ENCODE measurements at places on chromosomes 4 and X.

DNA sequence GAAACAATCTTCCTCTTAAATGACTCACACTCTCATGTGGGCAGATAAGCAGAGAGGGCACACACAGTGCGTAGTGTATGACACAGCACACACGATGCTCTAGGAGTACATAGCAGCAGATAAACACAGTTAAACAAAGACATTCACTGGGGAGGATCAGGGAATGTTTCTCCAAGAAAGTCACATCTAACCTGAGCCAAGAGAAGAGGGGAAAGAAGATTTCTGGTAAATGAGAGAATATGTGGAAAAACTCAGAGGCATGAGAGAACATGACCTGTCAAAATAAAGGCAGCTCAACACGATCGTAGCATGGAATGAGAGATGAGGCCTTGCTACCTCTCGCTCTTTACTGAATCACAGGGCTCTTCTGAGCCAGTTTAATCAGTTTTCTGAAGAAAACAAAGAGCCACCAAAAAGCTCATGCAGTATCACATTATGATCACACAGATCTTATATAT, 251.0 kb downstream of the ANK2 start:
- DNase-seq = no peak

- DNase-seq = no peak
Measured at GRCh38 chrX:10983526-10983925, 127.6 kb upstream of the HCCS start.

GRCh38 chrX:96719161-96719875, 34.7 kb downstream of the DIAPH2 start:
- no peak for DNase-seq

DNA sequence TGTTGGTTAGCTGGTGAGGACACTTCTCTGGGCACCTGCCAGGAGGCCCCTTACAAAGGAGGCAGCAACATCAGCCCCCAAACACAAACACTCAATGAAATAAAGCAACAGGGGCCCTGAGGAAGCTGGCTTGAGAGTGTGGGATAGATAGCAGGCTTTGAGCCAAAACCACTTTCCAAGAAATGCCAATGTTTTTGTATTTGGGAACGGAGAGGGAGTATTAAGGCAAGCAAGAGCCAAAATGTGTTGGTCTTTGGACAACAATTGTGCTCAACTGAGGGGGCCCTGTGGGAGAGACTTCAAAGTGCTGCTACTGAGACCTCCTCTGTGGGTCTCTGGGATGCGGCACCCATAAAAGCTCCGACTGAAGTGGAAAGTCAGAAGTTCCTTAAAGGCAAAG, 41.0 kb downstream of the RAI2 start:
- no peak for DNase-seq

GRCh38 chr4:6373541-6374410, 98.6 kb downstream of the PPP2R2C start:
- no peak for DNase-seq

GRCh38 chr4:27888505-27888904, 1027.9 kb downstream of the STIM2 start:
- DNase-seq = no peak

DNA sequence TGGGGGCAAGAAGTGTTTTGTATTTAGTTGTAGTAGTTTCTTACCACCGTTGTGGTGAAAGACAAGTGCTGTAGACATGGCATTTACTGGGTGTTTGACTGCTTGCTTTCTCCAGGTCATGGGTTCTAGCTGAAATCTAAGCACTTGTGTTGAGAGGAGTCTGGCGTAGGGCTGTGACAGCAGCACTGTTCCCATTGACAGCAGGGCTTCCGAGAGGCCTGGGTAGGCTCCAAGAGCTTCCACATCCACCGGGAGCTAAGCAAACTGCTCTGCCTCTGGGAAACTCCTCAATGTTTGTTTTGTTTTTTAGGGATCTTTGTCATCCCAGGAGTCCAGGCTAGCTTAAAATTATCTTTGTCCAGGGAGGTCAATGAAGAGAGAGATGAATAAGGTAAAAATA, 44.3 kb downstream of the BMPR1B start:
- no peak for DNase-seq

DNA sequence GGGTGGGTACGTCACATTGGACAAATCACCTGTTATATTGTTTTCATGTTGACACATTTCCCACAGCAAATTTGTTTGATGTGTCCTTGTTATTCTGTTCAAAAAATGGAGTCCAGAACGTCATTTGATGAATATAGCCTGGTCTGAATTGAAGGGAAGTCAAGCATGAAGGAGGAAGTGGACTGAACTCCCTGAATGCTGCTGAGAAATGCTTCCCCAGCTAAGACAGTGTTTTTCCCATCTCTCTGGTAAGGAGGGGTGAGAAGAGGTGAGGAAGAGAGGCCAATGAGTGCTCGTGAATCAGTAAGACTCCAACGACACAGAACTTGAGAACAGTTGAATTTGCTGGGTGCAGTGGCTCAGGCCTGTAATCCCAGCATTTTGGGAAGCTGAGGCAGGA, 127.4 kb downstream of the RBM47 start:
- DNase-seq = no peak

GRCh38 chrX:91434351-91435168, at the start of gene PABPC5:
TSS of gene PABPC5 (plus strand) at chrX:91434839. CDS start at chrX:91435578, 739 bp downstream.
- no peak for DNase-seq

GRCh38 chrX:133302775-133303445, 84.8 kb upstream of the TFDP3 start:
- DNase-seq = no peak

DNA sequence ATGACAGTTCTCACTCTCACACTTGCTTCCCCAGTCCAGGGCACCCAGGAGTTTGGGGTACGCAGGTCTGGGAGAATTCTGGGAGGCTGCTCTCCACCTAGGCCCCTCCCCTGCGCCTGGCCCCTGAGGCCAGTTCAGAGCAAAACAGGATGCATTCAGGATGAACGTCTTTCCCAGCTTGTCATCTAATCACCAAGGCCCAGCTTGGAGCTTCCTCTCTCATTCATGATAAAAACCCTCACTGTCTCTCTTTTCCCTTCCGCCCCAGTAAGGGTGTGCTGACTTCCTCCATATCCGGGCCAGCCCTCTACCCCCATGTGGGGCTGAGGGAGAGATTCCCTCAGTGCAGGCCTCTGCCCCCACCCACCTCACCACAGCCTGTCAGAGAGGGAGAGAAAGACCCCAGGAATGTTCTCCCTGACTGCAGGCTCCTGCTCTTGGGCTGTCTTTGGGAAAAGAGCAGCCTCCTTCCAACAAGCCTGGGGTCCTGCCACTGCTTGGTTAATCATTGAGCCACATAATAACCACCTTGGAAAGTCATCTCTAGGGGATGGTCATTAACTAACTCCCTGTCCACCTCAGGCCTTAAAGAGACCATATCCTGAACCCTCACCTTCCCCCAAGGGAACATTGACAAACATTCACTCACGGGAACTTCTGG, 50.1 kb downstream of the STARD8 start:
- no peak for DNase-seq

DNA sequence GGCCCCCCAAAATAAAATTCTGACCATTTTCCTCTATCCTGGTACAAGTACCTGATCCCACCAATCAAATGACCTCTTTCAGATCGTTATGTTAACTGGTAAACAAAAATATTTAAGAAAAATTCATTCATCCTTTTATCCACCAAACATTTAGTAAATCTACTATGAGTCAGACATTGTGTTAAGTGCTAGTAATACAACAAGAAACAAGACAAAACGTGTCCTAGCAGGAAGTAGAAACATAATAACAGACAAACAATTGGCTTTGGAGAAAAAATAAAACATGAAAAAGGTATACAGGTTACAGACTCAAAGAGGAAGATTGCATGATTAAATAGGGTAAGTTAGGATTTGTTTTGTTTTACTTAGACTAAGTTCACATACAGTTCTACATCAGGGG, 43.7 kb downstream of the ANTXR2 start:
- no peak for DNase-seq

- DNase-seq = no peak
Measured at GRCh38 chr4:6225469-6225868, 25.1 kb upstream of the JAKMIP1 start.

- DNase-seq = no peak
Measured at GRCh38 chrX:109695637-109696036, 37.4 kb downstream of the ACSL4 start.

GRCh38 chr4:61671599-61671998, 471.5 kb downstream of the ADGRL3 start:
- DNase-seq = no peak

DNA sequence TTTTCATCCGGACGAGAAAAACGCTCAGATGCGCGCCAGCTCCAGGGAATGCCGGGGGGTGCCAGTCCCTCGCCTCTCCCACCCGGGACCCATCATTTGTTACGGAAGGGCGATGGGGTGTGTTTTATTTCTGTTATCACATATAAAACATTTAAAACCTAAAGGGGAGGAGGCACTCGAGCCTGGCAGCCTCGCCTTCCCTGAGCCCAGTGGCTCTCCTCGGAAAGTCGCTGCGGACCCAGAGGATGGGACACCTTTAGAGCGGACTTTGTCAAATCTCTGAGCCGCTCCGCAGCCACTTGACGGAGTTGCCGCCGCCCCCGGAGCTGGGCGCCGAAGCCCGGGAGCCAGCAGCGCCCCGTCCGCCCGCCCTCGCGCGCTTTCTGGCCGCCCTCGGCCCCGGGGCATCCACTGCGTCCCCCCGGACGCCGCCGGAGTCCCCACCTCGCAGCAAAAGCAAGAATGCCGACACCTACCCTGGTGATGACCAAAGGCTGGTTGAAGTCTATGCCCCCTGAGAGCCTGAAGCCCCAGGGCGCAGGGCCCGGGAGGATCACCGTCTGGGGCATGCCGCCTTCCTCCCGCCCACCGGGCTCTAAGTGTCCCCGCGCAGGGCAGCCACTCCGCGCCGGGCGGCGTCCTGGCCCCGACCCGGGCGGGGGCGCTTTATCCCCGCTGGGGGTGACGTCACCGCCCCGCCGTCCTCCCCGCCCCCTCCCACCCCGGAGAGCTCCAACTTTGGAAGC, at the start of gene PDLIM3:
TSS of gene PDLIM3 (minus strand) at position 642 of the 746 bp plus-strand sequence. CDS start at position 569, 73 bp downstream.
- DNase-seq = no peak

DNA sequence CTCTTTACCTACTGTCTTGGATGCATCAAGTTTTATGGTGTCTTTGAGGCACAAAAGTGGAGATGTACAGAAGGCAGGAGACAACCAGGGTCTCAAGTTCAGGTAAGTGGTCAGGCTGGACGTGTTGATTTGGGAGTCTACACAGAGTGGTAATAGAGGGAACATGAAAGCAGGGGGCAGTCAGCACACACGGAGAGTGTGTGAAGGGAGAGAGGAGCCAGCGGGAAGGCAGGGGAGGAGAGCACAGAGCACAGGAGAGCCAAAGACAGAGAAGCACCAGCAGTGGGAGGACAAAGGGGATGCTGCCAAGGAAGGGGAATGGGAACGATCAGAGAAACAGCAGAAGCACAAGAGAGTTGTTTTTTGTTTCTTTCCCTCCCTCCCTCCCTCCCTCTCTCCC, 32.9 kb downstream of the TMEM150C start:
- no peak for DNase-seq

DNA sequence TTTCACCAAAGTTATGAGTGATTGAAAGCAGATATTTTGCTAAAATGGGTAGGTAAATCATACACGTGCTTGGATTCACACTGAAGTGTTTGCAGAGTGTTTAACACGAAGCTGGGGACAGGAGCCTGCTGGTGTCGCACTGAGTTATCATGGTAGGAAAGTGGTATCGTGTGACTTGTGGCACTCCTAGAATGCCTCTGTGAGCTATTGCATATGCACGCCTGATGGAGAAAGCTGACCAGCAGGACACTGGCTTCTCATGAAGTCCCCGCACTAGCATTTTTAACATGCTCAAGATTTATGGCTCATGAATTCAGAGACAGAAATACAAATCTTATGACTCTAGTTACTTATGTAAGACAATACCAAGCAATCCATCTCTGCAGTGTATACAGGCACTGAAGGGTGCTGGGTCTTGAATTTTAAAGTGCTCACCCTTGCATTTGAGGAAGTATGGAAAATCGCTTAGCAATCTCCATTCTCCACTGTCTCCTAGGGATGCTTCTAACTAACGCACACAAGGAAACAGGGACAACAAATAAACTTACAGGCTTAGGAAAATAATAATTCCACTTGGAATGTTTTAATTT, 19.8 kb downstream of the VCX3B start:
- DNase-seq = no peak

GRCh38 chr4:128461291-128462102, 173.9 kb upstream of the PGRMC2 start:
- DNase-seq = no peak

DNA sequence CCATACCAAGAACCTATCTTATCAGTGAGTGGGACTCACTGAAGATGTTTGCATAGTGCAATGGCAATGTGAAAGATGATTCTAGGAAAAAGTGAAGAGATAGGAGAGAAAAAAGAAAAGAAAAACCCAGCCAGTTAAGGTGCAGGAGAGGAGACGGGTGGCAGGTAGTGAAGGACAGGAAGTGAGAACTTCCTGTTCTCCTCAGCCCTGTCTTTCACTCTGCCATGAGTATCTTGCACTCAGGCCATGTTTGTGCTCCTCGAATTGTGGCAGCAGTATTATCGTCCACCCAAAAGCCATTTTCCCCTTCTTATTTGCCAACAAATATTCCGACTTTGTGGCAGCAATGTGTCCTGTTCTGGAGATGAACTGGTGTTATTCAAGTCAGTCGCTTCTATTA, 8.6 kb upstream of the ENPEP start:
- no peak for DNase-seq

DNA sequence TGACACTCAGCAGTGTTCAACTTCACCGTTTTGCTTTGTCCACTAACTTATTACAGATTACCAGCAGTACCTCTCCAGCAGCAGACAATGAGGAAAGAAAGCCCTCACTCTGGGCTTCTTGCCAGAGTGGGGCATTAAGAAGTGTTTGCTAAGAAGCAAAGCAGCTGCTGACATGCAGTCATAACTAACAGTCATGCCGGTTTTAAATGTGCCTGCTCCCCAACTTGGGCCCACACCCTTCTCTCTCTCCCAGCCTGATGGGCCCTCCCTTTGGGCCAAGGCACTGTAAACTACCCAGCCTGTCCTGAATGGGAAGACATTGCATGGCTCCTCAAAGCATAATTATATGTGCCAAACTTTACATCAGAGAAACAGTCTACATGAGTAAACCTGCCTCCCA, 54.6 kb upstream of the HHIP start:
- DNase-seq = no peak

GRCh38 chrX:118383120-118383519, 37.2 kb downstream of the WDR44 start:
- DNase-seq = no peak

DNA sequence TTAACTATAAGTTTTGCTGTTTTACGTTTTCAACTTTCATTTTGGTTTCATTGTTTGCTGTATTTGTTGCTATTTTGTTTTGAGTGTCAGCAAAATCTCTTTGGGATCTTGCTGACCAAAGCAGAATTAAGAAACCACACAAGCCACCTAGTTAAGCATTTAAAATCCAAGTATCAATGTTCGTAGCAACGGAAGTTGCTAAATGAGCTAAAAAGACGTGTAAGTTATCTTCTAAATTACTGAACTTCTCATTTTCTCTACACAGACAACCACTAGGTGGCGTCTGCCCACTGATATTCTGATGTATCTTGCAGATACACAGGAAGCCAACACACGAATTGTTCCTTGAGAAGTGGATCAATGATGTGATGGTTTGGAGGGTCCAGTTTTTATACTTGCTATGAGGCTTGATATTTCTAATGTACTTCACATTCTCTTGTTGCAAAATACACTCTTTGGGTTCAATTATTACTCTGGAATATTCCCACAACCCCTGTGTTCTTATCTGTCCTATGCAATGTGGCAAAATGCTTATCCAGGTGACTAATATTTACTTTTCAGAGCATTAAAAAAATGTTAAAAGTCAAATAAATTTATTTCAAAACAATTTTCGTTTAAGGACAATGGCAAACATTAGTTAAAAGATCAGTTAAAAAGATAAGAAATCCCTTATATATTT, 250.5 kb downstream of the TECRL start:
- DNase-seq = peak; percentile 13

Measured in stimulated activated CD4-positive, alpha-beta T cell treated with anti-CD3 and anti-CD28 coated beads, Interleukin-15, amount 100 ng/mL, for 48 hours (primary cell).